ENCODE measurements at places on chromosomes 16 and 17. TPM values are rescaled to one million over a fixed set of nuclear protein-coding genes. Genes with fewer than 3 reads are reported as not detected.

UTS2R gene
- total RNA-seq: 0.06 TPM

MFSD11 gene
- 21.3 TPM for total RNA-seq

TUBG2 gene
- 23.3 TPM for total RNA-seq

ZSWIM7 gene
- 43.4 TPM for total RNA-seq

DOC2B gene
- total RNA-seq: 2.5 TPM

TMC5 gene
- 5.4 TPM for total RNA-seq

ITGA2B gene
- 1.1 TPM for total RNA-seq

VKORC1 gene
- 127 TPM for total RNA-seq

TRAP1 gene
- 143 TPM for total RNA-seq

MED9 gene
- 21.4 TPM for total RNA-seq

ZG16 gene
- not detected for total RNA-seq

HEATR9 gene
- not detected for total RNA-seq

MYH13 gene
- total RNA-seq: not detected

TMC8 gene
- 0.18 TPM for total RNA-seq

CETP gene
- not detected for total RNA-seq

ANKRD40CL gene
- not detected for total RNA-seq

ABI3 gene
- not detected for total RNA-seq

ITPRIPL2 gene
- 19.1 TPM for total RNA-seq

PIRT gene
- total RNA-seq: not detected

ASPHD1 gene
- total RNA-seq: 20.2 TPM

PLCG2 gene
- total RNA-seq: 4.2 TPM

CSH2 gene
- total RNA-seq: not detected

MAPT gene
- total RNA-seq: 1.8 TPM

CACNA1G gene
- 2.7 TPM for total RNA-seq

GUCY2D gene
- 0.62 TPM for total RNA-seq

KRT24 gene
- not detected for total RNA-seq

MYH1 gene
- total RNA-seq: not detected

CDRT15L2 gene
- not detected for total RNA-seq

TBC1D3E gene
- total RNA-seq: not detected

DNAH3 gene
- total RNA-seq: 0.36 TPM

CHTF8 gene
- total RNA-seq: 129 TPM

SLC9A5 gene
- 1.6 TPM for total RNA-seq

CD7 gene
- total RNA-seq: 0.22 TPM

CCT6B gene
- total RNA-seq: 2.1 TPM

FOXL1 gene
- total RNA-seq: 1.5 TPM

ARL4D gene
- 26.9 TPM for total RNA-seq

ENPP7 gene
- total RNA-seq: not detected

CMTM2 gene
- total RNA-seq: not detected

HCRT gene
- total RNA-seq: not detected

OTOP3 gene
- not detected for total RNA-seq
